ENCODE measurements at places on chromosomes 1 and 21. TPM values are rescaled to one million over a fixed set of nuclear protein-coding genes. Genes with fewer than 3 reads are reported as not detected.
A peak's percentile ranks its signal among the peaks of the same experiment; 100 is the strongest.

- DNase-seq, result peak; percentile 25
These were observed 4.3 kb downstream of the SERTAD4 start for GRCh38 chr1:210236840-210237409.

- DNase-seq, result peak; percentile 67
These were observed 5.5 kb downstream of the FBXO2 start for GRCh38 chr1:11648732-11649158.

The CASQ1 gene
- not detected for total RNA-seq

The APCS gene
- 0.99 TPM for total RNA-seq

The TMEM269 gene
- total RNA-seq, result not detected

- no peak for DNase-seq
These were observed 537 bp downstream of the ASCL5 start for GRCh38 chr1:201126463-201126831.

GRCh38 chr1:226820941-226821718, 49.3 kb upstream of the PSEN2 start:
- peak; percentile 49 for DNase-seq

The SPRR2E gene
- total RNA-seq, result not detected

The CCDC190 gene
- total RNA-seq, result not detected

DNA sequence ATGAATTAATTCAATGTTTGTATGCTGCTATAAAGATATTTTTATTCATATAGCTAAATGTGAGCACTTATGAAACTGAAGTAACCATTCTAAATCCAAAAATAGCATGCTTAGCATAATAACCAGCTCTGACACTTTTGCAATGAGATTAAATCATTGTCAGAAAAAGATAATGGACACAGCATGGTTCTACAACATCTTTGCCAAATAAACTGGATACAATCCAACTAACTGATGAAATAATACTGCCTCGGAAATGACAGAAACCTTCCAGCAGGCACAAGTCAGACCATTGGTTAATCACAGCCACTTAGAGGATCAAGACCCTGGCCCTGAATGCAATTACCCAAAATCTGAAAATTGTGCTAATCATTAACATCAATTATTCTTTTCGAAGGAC, 592.7 kb upstream of the ADGRL4 start:
- no peak for DNase-seq

GRCh38 chr1:200030791-200031190, 3.3 kb downstream of the NR5A2 start:
- peak; percentile 19 for DNase-seq

- no peak for DNase-seq
These were observed 16.2 kb upstream of the CR1L start for GRCh38 chr1:207628776-207629175.

The TDRD5 gene
- total RNA-seq, result not detected

DNA sequence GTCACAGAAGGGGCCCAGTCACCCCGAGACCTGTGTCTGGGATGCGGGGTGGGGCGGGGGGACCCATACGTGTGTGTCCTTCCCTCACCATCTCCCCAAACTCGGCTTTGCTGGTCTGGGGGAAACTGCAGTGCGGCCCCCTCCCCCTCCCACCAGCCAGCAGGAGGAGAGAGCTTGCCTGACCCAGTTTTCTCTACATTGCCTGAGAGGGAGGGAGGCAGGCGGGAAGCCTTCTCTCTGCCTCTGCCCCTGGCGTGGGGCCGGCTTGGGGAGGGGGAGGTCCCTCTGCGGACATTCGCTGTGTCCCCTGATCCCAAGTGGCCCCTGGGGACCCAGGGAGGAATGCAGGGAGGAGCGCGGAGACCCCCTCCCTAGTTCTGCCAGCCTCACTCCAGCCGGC, 3.9 kb downstream of the EPHA8 start:
- DNase-seq, result no peak

DNA sequence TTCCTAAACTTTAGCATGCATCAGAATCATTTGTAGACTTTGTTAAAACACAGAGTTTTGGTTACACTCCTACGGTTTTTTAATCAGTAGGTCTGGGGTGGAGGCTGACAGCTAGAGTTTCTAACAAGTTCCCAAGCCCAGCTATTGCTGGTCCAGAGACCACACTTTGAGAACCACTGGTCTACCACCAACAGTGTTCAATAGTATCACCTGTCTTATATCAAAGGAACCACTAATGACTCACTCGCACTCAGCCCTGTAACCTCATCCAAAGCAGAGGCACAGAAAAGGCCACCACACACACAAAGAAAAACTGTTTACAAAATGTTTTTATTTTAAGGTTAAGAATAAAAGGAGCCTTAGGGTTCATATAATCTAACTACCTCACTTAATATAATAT, 68.7 kb downstream of the HIVEP3 start:
- no peak for DNase-seq

The SYTL1 gene
- total RNA-seq, result 107 TPM

The FBXO2 gene
- total RNA-seq, result 87.4 TPM

DNA sequence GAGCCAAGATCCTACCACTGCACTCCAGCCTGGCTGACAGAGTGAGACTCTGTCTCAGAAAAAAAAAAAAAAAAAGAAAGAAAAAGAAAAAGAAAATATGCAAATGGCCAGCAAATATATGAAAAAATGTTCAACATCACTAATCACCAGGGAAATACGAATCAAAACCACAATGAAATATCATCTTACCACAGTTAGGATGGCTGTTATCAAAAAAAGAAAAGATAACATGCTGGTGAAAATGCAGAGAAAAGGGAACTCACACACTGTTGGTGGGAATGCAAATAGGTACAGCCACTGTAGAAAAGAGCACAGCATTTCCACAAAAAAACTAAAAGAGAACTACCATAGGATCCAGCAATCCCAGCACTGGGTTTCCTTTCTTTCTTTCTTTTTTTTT, 477.5 kb downstream of the SMYD3 start:
- DNase-seq, result no peak

DNA sequence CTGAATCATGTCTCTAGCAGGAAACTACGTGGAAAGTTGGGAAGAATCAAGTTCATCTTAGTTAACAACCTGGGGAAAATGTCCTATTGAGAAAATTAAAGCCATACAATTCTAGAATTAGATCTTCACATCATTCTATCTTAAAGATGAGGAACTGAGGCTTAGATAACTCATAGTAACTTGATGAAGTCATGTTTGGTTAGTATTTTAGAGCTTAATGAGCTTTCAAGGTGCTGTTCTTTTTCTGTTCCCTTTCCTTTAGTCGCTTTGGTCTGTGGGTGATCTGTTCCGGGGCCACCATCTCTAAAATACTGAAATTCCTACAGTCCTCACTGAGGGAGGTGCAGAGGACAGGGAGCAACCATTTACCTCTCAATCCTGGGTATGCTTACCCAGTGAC, 4.3 kb upstream of the GLUL start:
- DNase-seq, result no peak

The CD1E gene
- total RNA-seq, result 0.78 TPM

The APOBEC4 gene
- not detected for total RNA-seq

DNA sequence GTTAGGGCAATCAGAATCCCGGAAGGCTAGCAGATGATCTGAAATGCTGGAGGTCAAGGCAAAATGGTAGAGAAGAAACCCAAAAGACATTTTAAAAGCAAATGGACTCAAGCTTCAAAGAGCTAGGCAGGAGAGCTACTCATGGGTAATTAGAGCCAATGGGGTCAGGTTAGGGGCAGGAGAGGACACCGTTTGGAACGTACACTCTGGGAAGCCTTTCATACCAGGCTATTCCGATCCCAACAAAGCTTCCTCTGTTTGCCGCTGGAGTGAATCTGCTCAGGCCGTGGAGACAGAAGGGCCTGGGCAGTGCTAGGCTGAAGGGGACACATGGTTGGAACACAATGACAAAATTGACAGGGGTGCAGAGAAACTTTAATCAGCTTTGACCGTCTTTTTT, 346.6 kb downstream of the RPS6KC1 start:
- DNase-seq, result no peak

GRCh38 chr1:209103092-209103491, 480.4 kb upstream of the CAMK1G start:
- no peak for DNase-seq

The LHX8 gene
- not detected for total RNA-seq

The CRP gene
- 0.33 TPM for total RNA-seq

- no peak for DNase-seq
These were observed 296.4 kb downstream of the PTPRU start for GRCh38 chr1:29532751-29533150.

The TMIGD3 gene
- total RNA-seq, result 1.0 TPM

GRCh38 chr1:112061901-112062320, 72.4 kb upstream of the KCND3 start:
- DNase-seq, result no peak

DNA sequence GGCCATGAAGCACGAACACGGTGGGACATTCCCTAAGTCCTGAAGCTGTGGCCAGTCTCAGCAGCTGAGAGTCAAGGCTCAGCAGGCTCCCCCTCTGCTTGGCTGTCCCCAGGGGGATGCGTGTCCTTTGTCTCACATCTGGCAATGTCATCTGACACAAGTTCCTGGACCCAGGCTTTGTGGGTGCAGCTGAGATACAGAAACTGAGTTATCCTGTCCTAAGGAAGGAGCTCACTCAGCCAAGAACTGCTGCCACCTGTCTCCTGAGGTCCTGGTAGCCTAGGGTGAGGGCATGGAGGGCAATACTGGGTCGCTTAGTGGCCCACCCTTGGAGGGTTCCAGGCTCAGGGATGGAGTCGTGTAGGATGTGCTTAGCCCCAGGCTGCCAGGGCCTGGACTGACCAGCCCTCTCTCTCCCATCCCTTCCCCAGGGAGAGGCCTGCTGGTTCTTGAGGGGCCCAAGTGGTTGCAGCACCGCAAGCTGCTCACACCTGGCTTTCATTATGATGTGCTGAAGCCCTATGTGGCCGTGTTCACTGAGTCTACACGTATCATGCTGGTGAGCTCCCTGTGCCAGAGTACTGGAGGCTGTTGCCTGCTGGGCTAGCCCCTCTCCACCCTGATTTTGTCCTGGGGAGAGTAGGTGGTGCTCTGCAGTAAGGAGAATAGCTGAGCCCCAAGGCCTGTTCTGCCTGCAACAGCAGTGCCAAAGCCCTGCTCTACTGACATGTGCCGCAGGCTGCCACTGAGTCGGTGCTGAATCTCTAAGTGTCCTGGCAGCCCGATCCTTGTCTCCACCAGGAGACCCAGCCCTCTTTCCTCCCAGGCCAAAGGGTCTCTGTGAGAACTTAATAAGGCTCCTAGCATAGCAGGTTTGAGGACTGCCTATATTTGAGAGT, 13.5 kb downstream of the CYP4B1 start:
- DNase-seq, result no peak

The TESK2 gene
- 0.33 TPM for total RNA-seq

GRCh38 chr1:6923955-6924881, 139.0 kb downstream of the CAMTA1 start:
- DNase-seq, result no peak

The ST7L gene
- 22.3 TPM for total RNA-seq

The DNAI4 gene
- total RNA-seq, result 0.66 TPM

GRCh38 chr1:217506878-217507277, 124.0 kb downstream of the GPATCH2 start:
- no peak for DNase-seq

The ZNF648 gene
- 1.8 TPM for total RNA-seq

DNA sequence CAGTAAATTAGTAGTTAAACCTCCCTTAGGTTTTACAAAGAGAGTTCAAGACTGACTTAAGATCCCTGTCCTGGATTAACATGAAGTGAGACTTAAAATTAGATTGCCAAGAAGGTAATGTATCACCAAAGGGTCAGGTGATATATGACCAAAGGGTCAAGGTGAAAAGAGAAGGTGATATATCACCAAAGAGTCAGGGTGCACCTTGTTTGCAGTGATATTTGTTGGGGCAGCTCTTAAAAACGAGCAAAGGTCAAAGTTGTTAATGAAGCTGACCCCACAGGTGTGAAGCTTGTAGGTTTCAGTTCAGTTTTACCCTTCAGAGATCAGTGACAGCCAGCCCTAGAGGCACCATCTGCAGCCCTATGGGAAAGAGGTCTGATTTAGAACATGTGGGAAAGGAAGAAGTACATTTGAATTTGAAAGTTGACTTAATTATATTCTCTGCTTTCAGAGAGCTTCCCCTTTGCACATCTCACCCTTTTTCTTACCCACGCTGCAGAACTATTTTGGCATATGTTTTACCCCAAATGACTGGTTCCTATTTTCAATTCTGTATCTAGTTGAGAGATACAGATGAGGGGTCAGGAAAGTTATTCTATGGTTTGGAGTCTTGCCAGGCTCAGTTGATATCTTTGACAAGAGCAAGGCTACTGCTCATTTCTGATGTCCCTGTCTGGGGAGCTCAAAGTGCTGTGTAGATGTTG, 170.8 kb downstream of the S1PR1 start:
- DNase-seq, result no peak

DNA sequence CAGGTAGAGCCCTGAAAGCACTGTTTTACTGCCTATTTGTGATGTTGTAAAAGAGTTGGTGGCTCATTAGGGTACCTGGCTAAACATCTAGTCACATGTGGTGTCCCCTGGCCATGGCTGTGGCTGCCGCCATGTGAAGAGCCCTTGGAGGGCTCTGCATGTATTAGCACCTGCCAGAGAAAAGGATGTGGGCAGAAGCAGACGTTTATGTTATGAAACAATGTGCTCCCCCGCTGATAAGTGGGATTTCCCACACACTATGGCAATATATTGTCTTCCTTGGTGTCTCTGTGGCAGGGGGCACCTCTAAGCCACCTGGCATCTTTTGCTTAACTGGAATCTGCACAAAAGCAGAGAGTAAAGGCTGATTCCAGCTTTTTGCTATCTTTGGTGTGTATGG, 9.6 kb downstream of the TENT5C start:
- no peak for DNase-seq

The OR2L13 gene
- total RNA-seq, result not detected

The KCNE1 gene
- 1.0 TPM for total RNA-seq

The FAM167B gene
- total RNA-seq, result 4.9 TPM

DNA sequence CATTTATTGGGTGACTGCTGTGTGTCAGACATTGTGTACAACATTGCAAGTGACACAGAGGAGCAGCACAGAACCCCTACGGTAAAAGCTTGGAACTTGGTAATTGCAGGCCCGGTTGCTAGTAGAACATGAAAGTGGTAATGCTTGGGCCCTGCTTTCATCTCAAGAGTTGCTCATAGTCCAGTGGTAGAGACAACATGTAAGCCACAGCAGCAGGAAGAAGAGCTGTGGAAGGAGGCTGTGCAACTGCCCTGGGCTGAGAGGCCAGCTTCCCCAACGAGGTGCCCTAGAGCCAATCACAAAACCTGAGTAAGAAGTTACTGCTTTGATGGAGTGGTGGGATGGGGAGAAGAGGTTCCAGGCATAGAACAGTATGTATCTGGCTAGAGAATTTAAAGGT, 18.4 kb downstream of the CNIH4 start:
- no peak for DNase-seq

- no peak for DNase-seq
These were observed 19.9 kb upstream of the UBE2U start for GRCh38 chr1:64183395-64184002.

Data from body of pancreas (tissue), 4 donors.